Uterus (tissue), 4 donors: ENCODE measurements at places on chromosomes 3 and 15.

DNA sequence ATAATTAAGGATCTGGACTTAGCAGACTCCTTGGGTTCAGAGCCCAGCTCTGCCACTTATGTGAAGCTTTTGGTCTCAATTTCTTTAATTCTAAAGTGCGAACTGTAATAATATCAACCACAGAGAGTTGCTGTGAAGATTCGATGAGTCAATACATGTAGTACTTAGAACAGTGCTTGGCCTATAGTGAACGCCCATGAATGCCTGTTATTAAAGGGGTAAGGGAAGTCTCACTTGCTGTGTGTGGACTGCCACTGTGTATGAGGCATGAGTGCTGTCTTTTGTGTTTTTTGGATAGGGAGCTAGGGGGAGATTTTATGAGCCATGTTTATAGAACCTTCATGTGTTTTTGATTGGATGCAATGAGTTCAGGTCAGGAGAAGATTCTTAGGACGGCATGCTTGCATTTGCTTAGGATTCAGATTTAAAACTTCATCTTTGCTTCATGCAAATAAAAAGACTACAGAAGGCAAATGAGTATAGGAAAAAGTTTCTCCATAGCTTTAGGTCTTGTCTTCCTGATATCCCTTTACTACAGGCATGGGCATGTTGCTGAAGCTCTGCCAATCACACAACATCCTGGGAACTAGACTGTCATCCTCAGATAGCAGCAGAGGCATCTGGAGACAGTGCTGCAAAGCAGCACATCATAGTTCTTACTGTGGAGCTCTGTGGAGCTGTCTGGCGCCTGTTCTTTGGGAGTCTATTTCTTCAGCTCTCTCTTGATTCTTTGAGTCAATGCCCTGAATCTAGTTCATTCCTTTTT lies 50.0 kb downstream of the PLS1 start:
- no peaks in the 10 kb centered on the region for H3K4me1 ChIP-seq
- DNase-seq: no peak
- no peaks in the 10 kb centered on the region for H3K36me3 ChIP-seq
- H3K27me3 ChIP-seq: no peaks in the 10 kb centered on the region
- no peak overlapping the region for H3K4me3 ChIP-seq

- no peaks in the 10 kb centered on the region for H3K36me3 ChIP-seq
- H3K4me3 ChIP-seq: no peak overlapping the region
- H3K27ac ChIP-seq: no peak overlapping the region
- DNase-seq: no peak
- no peaks in the 10 kb centered on the region for H3K4me1 ChIP-seq
These were observed 576.3 kb upstream of the NECTIN3 start for GRCh38 chr3:110495201-110495927.

GRCh38 chr3:191343115-191343514 lies 12.8 kb upstream of the UTS2B start:
- no peaks in the 10 kb centered on the region for H3K36me3 ChIP-seq
- H3K4me1 ChIP-seq: peaks cover 11% of the 10 kb centered on the region
- DNase-seq: no peak

GRCh38 chr15:101043911-101044624 lies 124.9 kb downstream of the LRRK1 start:
- H3K4me3 ChIP-seq: no peak overlapping the region
- H3K4me1 ChIP-seq: no peaks in the 10 kb centered on the region
- H3K27ac ChIP-seq: peak overlapping the region; percentile 75
- DNase-seq: peak; percentile 10
- H3K27me3 ChIP-seq: no peaks in the 10 kb centered on the region

- no peaks in the 10 kb centered on the region for H3K4me1 ChIP-seq
- no peaks in the 10 kb centered on the region for H3K27me3 ChIP-seq
- H3K4me3 ChIP-seq: no peak overlapping the region
- no peaks in the 10 kb centered on the region for H3K36me3 ChIP-seq
These were observed 704.2 kb downstream of the OTOL1 start for GRCh38 chr3:162200836-162201235.

- no peaks in the 10 kb centered on the region for H3K27me3 ChIP-seq
- H3K27ac ChIP-seq: no peak overlapping the region
- H3K36me3 ChIP-seq: no peaks in the 10 kb centered on the region
- no peaks in the 10 kb centered on the region for H3K4me1 ChIP-seq
These were observed 53.6 kb downstream of the FEZF2 start for GRCh38 chr3:62319570-62320243.

DNA sequence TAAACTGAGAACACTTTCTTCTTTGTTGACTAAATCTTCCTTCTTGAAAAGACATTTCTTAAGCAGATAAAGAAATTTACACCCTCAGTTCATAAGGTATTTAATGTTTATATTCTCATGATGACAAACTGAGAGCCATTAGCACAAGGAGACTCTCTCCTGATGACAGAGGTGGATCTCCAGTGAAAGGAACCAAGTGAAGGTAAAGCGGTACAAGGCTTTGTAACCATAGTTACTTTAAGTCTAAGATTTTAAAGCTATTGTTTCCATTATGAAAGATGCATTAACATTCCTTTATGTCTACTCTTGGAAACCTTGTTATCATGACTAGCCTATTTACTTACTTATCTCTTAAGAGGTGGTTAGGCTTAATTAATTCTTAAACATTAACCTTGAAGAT lies 737.1 kb downstream of the MECOM start:
- no peaks in the 10 kb centered on the region for H3K36me3 ChIP-seq
- no peak overlapping the region for H3K27ac ChIP-seq
- no peaks in the 10 kb centered on the region for H3K27me3 ChIP-seq

- no peaks in the 10 kb centered on the region for H3K27me3 ChIP-seq
- H3K4me3 ChIP-seq: no peak overlapping the region
- DNase-seq: no peak
- H3K4me1 ChIP-seq: peaks cover 3% of the 10 kb centered on the region
These were observed 2.9 kb upstream of the NME9 start for GRCh38 chr3:138332472-138333073.
